Aorta (tissue), 5 donors: ENCODE measurements at places on chromosomes 11 and 22. TPM values are rescaled to one million over a fixed set of nuclear protein-coding genes. Genes with fewer than 3 reads are reported as not detected.

DNA sequence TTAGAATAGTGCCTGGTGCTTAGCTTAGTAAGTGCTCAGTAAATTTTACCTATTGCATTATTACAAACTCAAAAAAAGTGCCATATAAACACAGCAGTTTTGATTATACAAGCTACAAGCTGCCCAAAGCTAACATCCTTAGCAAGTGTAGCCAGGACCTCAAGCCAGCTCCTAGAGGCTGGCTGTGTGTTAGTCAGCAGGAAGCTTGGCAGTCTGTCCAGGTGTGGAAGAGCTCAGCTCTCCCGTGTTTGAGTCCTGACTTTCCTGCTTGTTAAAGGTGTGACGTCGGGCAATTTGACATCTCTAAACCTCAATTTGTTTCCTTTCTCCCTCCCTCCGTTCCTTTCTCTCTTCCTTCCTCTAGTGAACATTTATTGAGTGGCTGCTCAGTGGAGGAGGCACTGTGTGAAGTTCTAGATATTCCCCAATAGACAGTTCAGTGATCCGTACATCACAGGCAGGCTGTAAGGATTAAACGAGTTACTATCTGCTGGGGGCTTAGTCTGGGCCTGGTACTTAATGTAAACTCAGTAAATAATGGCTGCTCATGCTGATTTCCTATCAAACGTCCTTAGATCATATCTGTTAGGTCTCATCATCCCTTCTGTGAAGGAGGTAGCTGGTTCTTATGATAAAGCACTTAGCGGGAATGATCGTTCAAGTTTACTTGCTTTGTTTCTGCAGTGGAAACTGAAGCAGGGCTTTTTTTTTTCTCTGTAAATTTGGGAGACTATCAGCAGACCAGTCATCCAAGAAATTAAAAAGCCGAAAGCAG is 68.7 kb downstream of the PRR5L start:
- H3K36me3 ChIP-seq, result no peaks in the 10 kb centered on the region
- H3K27ac ChIP-seq, result no peak overlapping the region
- no peak overlapping the region for H3K4me3 ChIP-seq
- DNase-seq, result no peak

TRIM48 gene
- polyA plus RNA-seq, result not detected

DNA sequence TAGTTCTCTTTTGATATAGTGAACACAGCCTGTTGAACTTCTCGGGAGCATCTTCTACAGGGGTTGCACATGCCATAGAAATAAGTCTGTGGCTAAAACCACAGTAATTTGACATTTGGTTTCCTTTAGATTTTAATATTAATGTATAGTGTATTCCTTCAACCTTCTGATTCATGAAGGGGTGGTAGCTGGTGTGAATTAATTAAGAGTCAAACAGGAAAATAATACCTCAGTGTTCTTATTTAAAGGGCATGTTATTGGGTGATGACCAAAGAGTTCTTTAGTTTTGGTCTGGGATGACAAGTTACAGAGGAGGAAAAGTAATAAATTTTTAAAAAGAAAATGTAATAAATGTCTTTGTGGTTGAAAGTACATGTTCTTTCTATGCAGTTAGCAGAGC is 86.8 kb downstream of the PDHX start:
- H3K4me3 ChIP-seq, result no peak overlapping the region
- H3K27me3 ChIP-seq, result no peaks in the 10 kb centered on the region
- H3K36me3 ChIP-seq, result no peaks in the 10 kb centered on the region
- no peak for DNase-seq
- H3K27ac ChIP-seq, result no peak overlapping the region
- H3K4me1 ChIP-seq, result peaks cover 2% of the 10 kb centered on the region

DNA sequence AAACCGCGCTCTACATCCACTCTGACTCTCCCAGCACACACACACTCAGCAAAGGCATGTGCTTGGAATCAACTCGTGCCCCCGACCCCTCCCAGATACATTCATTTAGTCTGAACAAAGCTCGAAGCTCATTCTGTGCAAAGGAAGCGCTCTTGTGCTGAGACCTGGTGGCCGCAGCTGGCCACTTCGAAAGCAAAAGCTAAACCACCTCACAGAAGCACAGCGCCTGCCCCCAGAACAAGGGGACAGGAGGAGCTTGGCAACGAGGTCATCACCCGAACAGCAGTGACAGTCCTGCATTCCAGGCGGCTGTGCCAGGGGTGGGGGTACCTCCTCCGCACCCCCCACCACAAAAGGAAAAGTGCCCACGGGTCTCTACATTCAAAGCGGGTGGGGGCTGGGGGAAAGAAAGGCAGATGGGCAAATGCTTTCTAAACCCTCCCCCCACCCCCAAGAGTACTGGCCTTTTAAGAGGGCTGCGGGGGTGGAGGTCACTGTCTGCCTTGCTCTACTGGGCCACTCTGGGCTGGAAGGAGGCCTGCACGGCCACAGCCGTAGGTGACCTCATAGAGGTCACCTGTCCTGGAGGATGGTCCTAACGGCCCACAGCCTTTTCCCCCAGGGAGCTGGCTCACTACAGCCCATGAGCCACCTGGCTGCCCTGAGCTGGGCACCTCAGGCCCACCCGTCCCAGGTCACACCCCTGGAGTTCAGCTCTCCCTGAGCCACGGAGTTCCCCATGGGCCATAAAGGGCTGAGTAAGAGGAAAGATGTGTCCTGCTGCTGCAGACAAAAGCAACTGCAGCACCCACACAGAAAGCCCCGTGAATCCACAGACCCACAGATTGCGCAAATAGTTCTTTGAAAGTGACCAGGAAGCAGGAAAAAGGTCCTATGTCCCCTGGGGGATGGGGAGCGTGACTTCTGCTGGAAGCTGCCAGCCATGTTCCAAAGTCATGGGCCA is 21.3 kb downstream of the CBX7 start:
- no peaks in the 10 kb centered on the region for H3K27me3 ChIP-seq
- no peak overlapping the region for H3K27ac ChIP-seq
- no peak overlapping the region for H3K4me3 ChIP-seq
- H3K4me1 ChIP-seq, result no peaks in the 10 kb centered on the region

DNA sequence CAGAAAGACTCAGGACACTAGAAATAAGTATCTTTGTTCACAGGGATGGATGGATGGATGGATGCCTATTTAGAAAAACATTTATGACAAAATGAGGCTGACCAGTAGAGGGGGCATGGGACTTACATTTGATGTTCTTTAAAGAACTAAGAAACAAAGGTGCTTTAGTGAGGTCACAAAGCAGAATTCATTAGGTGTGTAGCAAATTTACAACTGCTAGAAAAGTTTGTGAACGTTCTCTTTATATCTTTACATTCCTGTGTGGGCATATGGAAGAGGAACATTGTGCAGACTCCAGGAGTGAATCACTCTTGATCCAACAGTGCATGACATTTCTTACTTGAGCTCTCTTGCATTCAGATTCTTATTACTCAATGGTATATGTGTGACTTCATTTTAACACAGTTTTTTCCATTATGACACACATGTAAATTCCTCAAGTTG is 15.8 kb upstream of the SIK2 start:
- no peaks in the 10 kb centered on the region for H3K4me1 ChIP-seq
- H3K36me3 ChIP-seq, result no peaks in the 10 kb centered on the region
- DNase-seq, result no peak
- H3K27ac ChIP-seq, result no peak overlapping the region
- no peaks in the 10 kb centered on the region for H3K27me3 ChIP-seq

BEST1 gene
- 4.1 TPM for polyA plus RNA-seq

CSTPP1 gene
- 26.0 TPM for polyA plus RNA-seq

- no peak overlapping the region for H3K27ac ChIP-seq
- no peaks in the 10 kb centered on the region for H3K36me3 ChIP-seq
- no peak for DNase-seq
- no peaks in the 10 kb centered on the region for H3K27me3 ChIP-seq
These were observed 41.9 kb downstream of the MYEOV start for GRCh38 chr11:69335781-69336405.

GRCh38 chr22:47435204-47435487 is 672.7 kb downstream of the TBC1D22A start:
- H3K4me3 ChIP-seq, result no peak overlapping the region
- no peaks in the 10 kb centered on the region for H3K4me1 ChIP-seq
- no peak overlapping the region for H3K27ac ChIP-seq
- no peaks in the 10 kb centered on the region for H3K27me3 ChIP-seq

GRCh38 chr22:37442135-37442534 is 14.9 kb upstream of the ELFN2 start:
- H3K27me3 ChIP-seq, result no peaks in the 10 kb centered on the region
- H3K4me1 ChIP-seq, result no peaks in the 10 kb centered on the region
- DNase-seq, result peak; percentile 5
- no peaks in the 10 kb centered on the region for H3K36me3 ChIP-seq
- no peak overlapping the region for H3K4me3 ChIP-seq
- no peak overlapping the region for H3K27ac ChIP-seq

GGTLC2 gene
- not detected for polyA plus RNA-seq

- H3K4me3 ChIP-seq, result no peak overlapping the region
- H3K4me1 ChIP-seq, result no peaks in the 10 kb centered on the region
- H3K27me3 ChIP-seq, result no peaks in the 10 kb centered on the region
- DNase-seq, result no peak
These were observed 78.4 kb upstream of the CCDC179 start for GRCh38 chr11:22938691-22939090.

ARHGAP20 gene
- 1.3 TPM for polyA plus RNA-seq
